ENCODE measurements at places on chromosomes 11 and 22.

DNA sequence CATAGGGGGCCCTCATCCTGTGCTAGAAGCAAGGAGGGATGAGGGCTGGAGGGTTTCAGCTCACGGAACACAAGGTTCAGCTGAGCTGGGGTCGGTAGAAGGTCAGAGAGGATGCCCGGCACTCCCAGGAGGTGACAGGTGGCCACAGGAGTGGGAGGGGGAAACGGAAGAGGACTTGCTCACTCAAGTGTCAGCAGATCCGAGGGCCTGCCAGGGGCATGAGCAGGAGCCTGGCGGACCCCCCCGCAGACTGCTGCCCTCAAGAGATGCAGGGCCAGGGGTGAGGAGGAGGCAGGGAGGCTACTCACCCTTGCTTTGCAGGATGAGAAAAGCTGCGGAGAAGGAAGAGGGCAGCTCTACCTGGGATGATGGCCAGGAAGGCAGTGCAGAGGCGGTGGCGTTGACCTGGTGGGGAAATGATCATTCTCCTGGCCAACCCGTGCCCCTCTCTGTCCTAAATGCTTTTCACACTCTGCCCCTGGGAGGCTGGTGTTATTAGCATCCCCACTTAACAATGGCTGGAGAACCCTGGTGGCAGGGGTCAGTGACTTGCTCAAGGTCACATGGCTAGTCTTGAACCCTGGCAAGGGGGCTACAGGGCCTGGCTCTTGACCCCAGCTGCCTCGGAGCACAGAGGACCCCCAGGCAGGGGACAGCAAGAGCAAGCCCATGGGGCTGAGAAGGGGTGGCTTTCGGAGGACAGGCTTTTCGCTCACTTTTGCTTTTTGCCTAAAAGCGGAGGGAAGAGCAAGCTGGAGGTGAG is 30.1 kb upstream of the CSNK1E start:
- DNase-seq: no peak

- DNase-seq: no peak
Measured at GRCh38 chr11:95778699-95779098, 10.9 kb downstream of the FAM76B start.

DNA sequence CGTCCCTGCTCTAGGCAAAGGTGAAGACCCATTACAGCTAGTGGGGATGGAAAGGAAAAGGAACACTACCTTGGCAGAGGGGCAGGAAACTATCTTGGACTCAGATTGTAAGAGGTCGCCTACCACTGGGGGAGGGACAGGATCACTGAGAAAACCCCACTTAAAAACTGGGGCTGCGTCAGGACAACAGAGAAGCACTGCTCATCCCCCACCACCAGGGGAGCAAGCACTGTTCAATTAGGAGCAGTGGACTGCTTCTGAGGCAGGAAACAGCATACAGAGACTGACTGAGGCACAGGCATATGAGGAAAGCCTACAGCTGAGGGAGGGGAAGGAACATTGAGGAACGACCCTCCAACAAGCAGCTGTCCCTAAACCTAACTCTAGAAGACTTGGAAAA is 20.8 kb upstream of the DLAT start:
- DNase-seq: peak; percentile 7

DNA sequence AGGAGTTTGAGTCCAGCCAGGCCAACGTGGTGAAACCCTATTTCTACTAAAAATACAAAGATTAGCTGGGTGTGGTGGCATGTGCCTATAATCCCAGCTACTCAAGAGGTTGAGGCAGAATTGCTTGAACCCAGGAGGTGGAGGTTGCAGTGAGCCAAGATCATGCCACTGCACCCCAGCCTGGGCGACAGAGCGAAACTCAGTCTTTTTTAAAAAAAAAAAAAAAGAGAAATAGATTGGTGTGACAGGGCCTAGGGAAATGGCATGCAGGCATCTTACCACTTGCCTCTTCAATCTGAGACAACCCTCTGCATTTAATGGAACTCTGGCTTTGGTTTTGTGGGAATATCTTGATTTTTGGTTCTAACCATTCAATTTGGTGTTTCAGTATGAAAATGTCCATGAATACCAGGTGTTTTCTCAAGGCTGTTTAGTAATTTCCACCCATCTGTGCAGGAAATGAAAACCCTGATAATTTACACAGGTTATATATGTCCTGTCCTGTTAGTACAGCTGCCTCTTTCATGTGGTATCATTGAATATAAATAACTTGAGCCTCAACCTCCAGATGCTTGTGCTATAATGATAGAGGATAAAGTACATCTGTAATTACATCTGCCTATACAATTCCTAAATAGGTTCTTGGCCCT is 8.4 kb downstream of the XBP1 start:
- DNase-seq: no peak

GRCh38 chr11:44531116-44531504 is 34.4 kb upstream of the CD82 start:
- no peak for DNase-seq

GRCh38 chr11:72202571-72202970 is 10.6 kb downstream of the FOLR1 start:
- no peak for DNase-seq

- no peak for DNase-seq
Measured at GRCh38 chr11:103875855-103876510, 160.5 kb upstream of the DDI1 start.

GRCh38 chr11:118785362-118785761 is 5.6 kb downstream of the DDX6 start:
- no peak for DNase-seq

- no peak for DNase-seq
Measured at GRCh38 chr11:11407763-11408084, 54.7 kb upstream of the CSNK2A3 start.

DNA sequence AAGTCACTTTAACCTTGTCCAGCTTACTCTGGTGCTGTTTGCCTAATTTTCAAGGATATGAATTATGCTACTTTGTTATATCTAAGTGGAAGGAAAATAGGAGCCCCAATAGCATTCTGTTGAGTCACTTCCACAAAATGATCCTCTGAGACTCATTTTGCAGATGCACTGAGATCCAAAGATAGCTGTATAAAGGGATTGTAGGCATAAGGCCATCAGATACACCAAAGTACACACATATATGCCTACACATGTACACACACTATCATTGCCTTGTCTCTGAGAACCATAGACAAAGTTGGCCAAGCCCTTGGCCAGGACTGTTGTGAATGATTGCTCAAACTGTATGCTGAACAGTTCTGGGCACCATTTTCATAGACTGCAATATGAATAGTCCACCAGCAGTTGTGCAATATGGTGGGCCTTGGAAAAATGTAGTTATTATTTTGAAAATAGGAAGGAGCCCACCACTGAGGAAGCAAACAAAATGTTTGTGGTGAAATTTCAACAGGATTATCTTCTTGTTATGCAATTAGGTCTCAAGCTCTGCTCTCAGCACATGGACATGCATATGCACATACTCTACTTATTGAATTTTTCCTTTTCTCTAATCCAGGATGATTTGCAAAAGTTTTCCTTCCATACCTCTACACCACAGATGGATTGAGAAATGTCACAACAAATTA is 186.0 kb upstream of the CTSC start:
- no peak for DNase-seq

- no peak for DNase-seq
Measured at GRCh38 chr22:33443683-33444082, 385.5 kb upstream of the SYN3 start.

- no peak for DNase-seq
Measured at GRCh38 chr11:128796270-128796669, 70.8 kb downstream of the KCNJ1 start.

- DNase-seq: no peak
Measured at GRCh38 chr22:27780161-27780575, 21.4 kb downstream of the MN1 start.

GRCh38 chr11:76335842-76336241 is 45.1 kb downstream of the THAP12 start:
- no peak for DNase-seq

- DNase-seq: peak; percentile 86
Measured at GRCh38 chr22:44735518-44736428, 16.6 kb upstream of the ARHGAP8 start.

DNA sequence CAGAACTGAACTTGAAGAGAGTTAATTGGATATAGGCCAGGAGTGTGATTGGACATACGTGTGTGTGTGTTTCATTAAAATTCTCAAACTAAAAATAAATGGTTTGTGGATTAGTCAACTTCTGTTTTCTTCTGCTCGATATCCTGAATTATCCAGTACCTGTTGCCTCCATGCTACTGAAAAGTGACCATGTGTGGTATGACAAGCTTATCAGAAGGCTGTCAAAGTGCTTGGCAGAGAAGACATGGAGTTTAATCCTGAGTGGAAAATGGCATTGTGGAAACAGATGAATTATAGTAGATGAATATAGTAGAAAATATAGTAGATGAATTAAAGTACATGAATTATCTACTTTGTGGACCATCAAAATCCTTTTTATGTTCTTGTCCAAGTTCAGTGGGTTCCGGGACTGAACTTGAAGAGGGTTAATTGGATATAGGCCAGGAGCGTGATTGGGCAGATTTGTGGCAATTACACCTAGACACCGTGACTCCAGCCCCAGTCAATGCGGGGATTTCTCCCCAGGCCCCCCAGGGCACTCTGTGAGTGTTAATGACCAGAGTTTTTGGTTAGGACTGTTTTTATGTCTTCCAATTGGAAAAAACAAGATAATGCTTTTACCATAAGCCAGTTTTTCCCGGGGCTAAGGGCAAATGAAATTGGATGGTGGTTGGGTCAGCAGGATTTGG is 30.1 kb downstream of the GRAMD1B start:
- no peak for DNase-seq

DNA sequence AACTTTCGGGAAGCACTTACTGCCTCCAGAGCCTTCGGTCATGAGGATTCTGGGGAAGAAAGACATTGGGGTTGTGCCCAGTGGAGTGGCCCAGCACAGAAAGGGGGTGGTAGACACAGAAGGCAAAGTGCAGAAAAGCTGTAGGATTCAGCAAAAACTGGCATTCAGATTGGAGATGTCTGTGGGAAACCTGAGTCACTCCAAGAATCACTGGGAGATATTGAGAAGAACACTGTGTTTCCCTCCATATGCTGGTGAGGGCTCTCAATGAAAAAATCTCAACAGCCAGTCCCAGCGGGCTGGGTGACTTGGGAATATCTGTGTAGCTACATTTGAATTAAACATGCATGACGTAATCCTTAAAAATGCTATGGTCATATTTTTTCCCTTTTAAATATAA is 61.2 kb upstream of the RCN1 start:
- no peak for DNase-seq

- no peak for DNase-seq
Measured at GRCh38 chr11:8598506-8598905, 4.5 kb upstream of the STK33 start.

- no peak for DNase-seq
Measured at GRCh38 chr22:39847477-39847876, 46.1 kb downstream of the ENTHD1 start.

- DNase-seq: no peak
Measured at GRCh38 chr11:76276046-76276780, 69.9 kb upstream of the WNT11 start.

DNA sequence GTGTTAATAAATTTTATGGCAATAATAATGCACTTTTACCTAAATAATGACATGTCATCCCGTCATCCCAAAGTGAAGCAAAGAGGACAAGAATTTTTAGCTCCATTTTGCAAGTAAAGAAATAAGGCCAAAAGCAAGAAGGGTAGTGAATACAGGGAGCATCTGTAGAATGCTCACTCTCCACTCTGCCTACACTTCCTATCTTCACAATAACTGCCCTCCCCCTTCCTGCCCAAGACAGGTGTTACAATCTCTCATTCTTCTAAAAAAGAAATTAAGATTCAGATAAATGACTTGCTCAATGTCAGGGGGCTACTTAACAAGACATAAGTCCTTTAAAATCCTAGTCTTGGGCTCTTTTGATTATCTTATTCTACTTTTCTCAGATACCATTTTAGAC is 8.9 kb downstream of the RDX start:
- DNase-seq: no peak

GRCh38 chr11:83827940-83828554 is 541.9 kb upstream of the CCDC90B start:
- no peak for DNase-seq

DNA sequence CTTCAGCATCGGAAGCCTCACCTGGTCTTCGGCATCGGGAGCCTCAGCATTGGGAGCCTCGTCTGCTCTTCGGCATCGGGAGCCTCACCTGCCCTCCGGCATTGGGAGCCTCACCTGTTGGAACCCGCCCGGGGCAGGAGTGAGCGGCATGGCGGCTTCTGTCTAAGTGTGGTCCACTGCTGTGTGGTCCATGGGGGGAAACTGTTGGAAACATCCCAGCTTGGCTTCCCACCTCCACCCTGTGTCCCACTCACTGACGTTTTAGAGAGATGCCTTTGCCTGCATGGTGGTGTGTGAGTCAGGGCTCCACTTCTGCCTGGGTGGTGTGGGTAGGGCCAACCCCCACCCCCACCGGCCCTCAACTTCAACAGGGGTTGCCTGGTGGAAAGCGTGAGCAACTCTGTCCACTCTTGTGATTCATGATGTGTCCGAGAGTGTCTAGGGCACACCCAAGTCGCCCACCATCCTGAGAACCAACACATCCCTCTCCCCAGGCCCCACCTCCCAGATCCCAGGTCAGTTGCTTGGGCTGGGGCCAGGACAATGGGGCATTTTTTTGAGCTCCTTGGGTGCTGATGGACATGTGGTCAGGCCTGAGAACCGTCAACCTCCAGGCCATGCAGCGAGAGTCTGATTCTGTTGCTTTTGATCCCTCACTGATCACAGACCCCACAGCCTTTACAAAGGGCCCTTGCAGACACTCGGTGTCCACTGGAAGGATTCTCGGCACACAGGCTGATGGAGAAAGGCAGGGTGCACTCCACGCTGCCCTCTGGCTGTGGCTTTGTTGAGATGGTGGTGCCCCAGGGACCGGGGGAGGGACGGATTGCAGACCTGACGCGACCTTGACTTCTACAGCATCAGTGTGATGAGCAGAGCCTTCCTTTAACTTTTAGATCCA is 406.7 kb downstream of the TBC1D22A start:
- DNase-seq: no peak

GRCh38 chr22:24338726-24339451 is 68.3 kb downstream of the SPECC1L start:
- no peak for DNase-seq

- DNase-seq: peak; percentile 44
Measured at GRCh38 chr11:64880240-64881001, 2.0 kb upstream of the EHD1 start.

- DNase-seq: no peak
Measured at GRCh38 chr22:26822313-26822712, 164.9 kb downstream of the MIAT start.

GRCh38 chr11:45345491-45345890 is 59.4 kb upstream of the SYT13 start:
- no peak for DNase-seq

DNA sequence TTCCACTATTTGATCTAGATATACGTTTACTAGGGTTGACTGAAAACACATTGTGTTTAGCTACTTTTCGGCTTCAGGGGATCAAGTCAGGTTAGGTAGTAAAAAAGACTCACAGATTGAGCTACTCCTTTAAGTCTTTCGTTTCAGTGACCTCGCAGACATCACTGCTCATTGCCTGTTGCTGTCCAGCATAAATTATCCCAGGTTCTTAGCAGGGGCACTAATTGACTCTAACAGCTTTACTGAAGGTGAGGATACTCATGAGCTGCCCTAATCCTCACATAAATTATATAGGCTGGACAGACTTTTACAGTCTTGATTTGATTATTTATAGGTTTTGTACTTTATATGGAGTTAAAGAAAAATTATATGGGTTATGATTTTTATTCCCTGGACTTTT is 3.7 kb downstream of the CARD18 start:
- no peak for DNase-seq
